Transverse colon (tissue), 4 donors: ENCODE measurements at places on chromosomes 6 and 20.

DNA sequence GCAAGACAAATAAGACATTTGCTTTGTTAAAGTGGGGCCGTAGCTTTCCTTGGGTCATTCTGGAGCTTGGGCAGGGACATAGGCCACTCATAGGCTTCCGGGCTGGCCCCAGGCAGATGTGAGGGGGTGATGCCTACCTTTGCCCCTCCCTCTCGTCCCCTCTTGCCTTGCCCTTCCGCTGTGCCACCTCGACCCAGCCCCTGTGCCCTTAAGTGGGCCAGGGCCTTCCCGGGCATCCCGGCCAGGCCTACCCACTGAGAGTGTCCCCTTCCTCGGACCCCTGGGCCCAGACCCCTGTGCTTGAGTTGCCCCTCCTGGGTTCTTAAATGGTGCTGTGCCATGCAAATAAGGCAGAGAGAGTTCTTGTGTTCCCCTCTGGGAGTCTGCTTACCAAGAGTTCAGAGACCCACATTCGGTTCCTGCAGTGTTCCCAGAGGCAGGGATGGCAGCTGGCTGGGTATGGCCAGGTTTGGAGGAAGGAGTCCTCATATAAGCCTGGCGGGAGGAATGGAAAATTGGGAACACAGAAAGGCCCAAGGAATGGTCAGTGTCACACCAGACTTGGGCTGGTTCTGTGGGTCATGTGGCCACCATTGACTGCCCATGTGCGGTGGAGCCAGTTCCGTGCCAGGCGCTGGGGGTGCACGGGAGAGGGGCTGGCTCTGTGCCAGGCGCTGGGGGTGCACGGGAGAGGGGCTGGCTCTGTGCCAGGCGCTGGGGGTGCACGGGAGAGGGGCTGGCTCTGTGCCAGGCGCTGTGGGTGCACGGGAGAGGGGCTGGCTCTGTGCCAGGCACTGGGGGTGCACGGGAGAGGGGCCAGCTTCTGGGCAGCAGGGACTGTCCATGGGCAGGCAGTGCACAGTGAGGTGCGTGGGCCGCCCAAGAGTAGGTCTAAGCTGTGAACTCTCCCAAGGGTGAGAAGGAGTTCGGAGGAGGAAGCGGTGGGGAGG, 173.5 kb upstream of the SNX9 start:
- no peak for DNase-seq

DNA sequence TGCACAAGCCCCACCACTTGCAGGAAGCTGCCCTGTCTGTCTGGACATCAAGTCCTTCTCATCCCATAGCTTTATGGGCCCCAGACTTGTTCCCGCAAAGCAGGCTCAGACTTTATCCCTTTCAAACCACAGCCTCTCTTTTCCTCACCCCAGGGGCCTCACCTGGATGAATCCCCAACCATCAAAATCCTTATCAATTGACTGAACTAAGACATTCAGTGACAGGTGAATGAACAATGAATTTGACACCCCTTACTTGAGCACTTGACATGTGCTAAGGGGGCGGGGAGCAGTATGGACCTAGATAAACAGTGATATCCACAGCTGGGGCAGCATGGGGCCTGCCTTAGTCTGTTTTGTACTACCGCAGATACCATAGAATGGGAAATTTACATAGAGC, 5.0 kb downstream of the RAB44 start:
- no peak for DNase-seq

DNA sequence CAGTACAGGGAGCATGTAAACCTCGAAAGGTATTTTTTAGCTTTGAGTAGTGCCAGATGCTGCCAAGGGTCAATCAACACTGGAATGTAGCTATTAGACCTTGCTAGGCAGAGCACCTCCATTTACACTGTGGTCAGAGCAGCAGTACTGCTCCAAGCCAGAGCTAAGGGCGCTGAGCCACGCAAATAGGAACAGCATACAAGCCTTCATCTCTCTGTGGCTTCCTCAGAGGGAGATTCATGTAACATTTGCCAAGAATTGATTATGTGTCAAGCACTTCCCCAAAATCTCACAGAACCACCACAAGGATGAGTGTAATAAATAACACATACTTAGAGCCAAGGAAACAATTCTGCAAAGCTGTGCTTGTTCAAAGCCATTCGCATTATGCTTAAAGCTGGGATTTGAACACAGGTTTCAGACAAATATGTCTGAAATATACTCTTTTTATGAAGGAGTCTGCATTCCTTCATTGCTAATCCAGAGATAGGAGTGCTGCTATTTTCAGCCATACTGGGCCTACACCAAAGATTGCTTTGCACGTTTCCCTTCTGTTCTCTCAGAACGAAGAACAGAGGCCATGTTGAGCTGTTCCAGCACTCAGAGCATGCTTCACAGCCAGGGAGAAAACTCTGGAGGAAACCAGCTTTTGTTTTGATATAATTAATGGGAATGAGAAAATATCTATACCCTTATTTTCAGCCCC, 97.7 kb downstream of the SLC16A10 start:
- DNase-seq: no peak

DNA sequence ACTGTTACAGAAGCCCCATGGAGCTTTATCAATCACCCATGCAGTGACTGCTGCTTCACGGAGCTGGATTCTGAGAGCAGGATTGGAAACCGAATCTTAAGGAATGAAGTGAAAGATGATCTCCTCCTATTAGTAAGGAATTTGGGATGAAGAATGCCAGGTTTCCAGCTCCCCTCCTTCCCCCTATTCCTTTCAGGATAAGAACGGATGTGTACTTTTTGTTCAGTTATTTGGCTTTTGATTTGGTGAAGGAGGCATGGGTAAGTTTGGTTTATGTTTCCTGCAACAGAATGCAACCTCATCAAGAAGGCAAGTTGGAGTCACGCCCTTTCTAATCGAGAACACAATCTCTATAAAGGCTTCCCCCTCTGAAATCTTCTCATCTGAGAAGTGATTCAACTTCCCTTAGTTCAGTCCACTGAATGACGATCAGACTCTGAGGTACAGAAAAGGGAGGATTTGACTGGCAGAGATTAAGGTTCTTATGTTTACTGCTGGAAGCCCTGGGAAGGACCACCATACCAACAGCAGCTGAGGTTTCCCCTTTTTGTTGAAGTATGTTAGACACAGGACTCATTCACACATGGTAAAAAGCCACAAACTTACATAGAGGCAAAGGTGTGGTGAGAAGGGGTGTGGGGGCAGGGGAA, 5.5 kb downstream of the ELMO2 start:
- no peak for DNase-seq

- no peak for DNase-seq
Measured at GRCh38 chr6:26372308-26373144, 7.5 kb downstream of the BTN3A2 start.

DNA sequence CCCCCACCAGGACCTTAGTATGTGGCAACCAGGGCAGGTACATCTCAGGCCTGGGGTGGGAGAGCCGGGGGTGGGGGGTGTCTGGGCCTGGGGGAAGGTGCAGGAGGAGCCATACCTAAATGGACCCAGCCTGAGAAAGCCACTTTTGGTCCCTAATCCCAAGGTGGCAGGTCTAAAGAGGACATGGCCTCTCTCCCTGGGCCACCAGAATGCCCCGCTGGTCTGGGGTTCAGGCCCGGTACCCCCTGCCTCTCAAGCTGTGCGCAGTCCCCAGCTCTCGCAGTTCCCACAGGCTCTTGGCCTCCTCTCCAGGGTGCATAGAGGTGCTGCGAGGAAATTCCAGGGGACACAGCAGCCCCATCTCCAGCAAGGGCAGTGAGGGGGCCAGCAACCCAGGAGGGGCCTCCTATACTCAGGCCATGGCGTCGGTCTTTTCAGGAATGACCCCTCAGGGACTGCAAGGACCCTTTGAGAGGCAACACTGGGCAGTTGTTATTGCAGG, 1.1 kb upstream of the AVP start:
- DNase-seq: no peak

DNA sequence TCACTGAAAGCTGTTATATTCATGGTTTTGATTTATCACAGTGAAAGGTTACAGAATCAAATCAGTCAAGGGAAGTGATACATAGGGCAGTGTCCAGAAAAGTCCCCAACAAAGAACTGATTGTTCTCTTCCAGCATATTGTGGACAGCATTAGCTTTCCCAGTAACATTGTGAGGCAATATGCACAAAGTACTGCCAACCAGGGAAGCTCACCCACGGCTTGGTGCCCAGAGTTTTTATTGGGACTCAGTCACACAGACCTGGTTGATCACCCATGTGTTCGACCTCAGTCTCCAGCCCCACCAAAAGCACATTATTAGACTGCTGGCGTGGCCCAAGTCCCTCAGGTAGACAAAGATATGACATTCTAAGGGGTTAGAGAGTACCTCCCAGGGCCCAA, 76.0 kb downstream of the LCA5 start:
- DNase-seq: no peak

- no peak for DNase-seq
Measured at GRCh38 chr6:84193114-84193708, 34.2 kb downstream of the CEP162 start.
